Cortex of kidney (tissue), 1 donor: ENCODE measurements at places on chromosomes 7 and 10.

- DNase-seq: no peak
Observed at GRCh38 chr7:8305625-8306388, 43.8 kb upstream of the ICA1 start.

GRCh38 chr7:11748884-11749283, 83.1 kb downstream of the THSD7A start:
- no peak for DNase-seq

DNA sequence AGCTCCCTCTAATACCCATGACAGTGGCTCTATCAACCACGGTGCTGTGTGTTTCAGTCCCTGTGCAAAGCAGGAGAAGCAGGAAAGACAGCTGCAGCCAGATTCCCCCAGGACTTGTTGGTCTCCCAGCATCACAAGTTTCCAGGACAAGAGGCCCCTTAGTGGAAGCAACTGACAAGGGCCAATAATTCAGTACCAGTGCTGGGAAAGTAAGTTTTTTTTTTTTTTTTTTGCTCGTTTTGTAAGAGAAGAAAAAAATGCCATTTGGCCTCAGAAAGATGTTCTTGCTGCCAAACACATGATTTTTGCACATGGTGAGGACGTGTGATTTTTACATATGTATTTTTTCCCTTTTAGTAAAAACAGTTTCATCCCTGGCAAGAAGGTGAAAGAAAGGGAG, 284.2 kb upstream of the ZMIZ1 start:
- no peak for DNase-seq

DNA sequence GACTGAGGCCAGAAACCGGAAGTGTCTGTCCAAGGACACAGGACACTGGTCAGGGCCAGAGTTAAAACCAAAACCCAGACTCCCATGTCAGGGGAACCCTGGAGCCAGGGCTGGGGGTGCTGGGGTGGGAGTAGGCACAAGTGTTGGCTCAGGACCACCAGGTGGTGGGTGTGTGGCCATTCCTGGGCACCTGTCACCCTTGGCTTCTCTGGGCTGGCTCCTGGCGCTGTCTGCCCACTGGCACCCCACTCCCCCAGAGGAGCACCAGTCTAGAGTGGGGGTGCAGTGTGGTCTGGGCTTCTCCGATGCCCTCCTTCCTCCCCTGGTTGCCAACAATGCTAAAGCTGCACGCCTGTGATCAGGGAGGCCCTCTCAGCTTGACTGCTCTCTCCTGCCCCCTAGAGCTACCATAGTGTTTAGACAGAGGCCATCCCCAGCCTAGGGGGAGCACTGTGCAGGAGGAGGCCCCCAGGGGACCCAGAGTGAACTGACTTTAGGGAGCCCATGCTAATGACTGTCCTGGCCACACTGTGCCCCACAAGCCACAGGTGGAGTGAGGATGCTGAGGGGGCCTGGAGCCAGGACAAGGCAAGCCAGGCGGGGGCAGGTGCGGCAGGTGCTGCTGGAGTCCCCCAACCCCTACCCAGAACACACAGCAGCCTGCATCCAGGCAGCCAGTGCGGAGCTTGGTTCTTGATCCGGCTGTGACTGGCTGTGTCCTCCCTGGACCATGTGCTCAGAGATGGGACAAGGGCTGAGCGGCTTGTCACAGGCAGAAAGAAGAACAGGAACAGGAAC, 11.0 kb downstream of the RASGEF1A start:
- DNase-seq: no peak

GRCh38 chr7:24979470-24979862, 512 bp downstream of the OSBPL3 start:
- no peak for DNase-seq

- DNase-seq: no peak
Observed at GRCh38 chr10:90407131-90407530, 450.7 kb downstream of the HTR7 start.

DNA sequence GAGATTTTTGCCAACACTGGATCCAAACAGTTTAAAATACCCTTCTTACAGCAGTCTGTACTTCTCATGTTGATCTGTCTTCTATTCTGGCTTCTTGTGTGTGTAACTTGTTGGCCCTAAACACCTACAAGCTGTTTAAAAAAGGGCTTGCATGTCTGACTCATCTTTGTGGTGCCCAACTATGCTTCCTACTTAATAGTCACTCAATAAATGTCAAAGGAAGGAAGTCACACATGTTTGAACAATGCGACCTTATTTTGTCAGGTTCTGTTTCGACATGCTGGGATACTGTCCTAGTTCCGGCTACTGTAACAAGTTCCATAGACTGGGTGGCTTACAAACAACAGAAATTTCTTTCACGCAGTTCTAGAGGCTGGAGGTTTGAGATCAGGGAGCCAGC, 9.4 kb upstream of the GRK5 start:
- DNase-seq: no peak

- no peak for DNase-seq
Observed at GRCh38 chr10:89973326-89973725, 271.9 kb downstream of the KIF20B start.

DNA sequence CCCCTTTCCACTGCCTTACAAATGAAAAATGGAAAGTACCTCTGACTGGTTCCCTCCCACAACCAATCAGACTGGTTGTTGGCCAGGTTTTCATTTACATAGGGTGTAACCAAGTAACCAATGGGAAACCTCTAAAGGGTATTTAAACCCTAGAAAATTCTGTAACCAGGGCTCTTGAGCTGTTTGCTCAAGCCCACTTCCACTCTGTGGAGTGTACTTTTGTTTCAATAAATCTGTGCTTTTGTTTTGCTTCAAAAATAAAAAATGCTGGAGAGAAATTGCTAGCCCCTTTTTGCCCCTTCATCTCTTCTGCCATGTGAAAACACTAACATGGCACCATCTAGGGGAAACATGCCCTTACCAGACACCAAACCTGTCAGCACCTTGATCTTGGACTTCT, 129.5 kb downstream of the AHR start:
- DNase-seq: no peak

DNA sequence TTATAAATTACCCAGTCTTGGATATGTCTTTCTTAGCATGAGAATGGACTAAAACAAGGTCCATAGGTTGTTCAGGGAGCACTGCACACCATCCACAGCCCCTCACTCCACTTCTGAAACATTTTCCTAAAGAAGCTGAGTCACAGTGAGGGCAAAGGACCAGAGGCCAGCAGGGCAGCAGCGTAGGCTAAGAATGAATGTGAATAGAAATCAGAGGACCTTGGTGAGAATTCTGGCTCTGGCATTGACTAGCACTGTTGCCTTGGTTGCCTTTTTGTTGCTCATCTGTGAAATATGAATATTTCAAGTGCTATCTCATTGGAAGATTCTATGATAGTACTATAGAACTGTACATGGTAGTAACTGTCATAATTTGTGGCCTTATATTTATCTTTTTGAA, 41.7 kb upstream of the TOMM7 start:
- DNase-seq: no peak

DNA sequence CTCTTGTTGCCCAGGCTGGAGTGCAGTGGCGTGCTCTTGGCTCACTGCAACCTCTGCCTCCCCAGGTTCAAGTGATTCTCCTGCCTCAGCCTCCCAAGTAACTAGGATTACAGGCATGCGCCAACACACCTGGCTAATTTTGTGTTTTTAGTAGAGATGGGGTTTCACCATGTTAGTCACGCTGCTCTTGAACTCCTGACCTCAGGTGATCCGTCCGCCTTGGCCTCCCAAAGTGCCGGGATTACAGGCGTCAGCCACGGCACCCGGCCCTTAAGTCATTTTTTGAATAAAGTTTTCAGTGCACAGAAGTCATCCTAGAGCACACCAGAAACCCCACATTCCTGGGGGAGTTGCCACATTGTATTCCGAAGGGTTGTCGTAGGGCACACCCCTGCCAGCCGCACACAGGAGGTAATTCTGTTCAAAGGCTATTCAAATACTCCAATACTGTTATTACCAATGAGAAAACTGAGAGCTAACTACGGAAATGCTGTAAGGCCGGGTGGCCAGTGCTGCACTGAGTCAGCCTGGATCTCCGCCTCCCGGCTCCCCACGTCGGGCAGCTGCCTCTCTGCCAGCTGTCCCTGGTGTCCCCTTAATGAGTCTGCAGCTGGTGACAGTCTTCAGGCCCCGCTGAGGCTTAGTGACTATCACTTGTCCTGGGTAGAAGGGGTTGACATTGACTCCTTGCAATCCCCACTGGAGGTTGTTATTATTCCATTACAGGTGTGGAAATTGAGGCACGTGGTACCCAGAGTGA, 8.6 kb upstream of the RFC2 start:
- DNase-seq: no peak

- no peak for DNase-seq
Observed at GRCh38 chr10:79209831-79210230, 137.4 kb upstream of the PPIF start.

- no peak for DNase-seq
Observed at GRCh38 chr10:88032566-88032965, 169.1 kb downstream of the PTEN start.

GRCh38 chr7:153430931-153431330, 621.3 kb upstream of the DPP6 start:
- no peak for DNase-seq

DNA sequence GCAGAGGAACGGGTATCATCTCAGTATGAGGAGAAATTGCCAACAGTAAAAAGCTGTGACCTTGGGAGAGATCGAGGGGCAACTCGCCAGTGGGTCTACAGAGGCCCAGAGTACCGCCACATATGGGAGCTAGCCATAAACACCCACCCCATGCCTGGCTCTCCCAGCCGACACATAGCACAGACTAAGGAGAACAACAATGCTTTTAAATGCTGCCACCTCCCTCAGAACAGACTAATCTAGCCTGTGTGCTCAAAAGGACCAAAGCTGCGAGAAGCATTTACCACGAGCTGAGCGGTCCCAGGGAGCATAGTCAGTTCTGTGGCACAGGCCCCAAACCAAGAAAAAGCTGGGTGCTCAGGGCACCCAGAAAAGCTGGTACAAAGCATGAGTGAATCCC, 73.3 kb downstream of the LSM5 start:
- no peak for DNase-seq

DNA sequence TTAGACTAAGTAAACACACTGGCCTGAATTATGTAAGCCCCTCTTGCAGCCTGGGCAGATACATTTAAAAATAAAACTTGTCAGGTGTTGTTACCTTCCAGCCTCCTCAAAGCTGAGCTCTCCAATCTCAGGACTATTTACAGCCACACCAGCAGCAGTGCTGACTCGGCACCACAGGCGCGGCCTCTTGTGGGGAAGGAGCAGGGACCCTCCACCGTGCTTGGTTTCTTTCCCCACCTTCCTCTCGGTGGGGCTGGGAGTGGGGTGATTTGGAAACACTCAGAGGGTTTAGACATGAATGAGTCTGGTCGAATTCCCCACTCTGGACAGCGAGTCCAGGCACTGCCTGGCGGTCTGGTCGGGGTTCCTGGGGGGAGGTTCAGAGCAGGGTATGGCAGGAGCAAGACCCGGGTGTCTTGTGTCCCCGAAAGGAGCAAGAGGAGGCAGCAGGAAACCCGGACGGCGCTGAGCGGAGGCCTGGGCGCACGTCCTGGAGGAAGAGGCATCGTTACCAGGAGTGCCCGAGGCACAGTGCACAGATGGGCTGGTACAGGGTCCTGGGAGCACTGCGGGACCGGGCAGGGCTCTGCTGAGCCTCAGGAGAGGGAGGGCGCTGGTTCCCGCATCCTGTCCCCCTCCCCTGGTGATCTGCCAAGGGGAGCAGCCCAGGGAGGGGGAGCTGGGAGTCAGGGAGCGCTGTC, 29.2 kb upstream of the CFAP46 start:
- DNase-seq: no peak

GRCh38 chr10:37727491-37728352, 129.7 kb downstream of the ZNF248 start:
- no peak for DNase-seq

- DNase-seq: no peak
Observed at GRCh38 chr7:44275957-44276570, 49.3 kb downstream of the CAMK2B start.

DNA sequence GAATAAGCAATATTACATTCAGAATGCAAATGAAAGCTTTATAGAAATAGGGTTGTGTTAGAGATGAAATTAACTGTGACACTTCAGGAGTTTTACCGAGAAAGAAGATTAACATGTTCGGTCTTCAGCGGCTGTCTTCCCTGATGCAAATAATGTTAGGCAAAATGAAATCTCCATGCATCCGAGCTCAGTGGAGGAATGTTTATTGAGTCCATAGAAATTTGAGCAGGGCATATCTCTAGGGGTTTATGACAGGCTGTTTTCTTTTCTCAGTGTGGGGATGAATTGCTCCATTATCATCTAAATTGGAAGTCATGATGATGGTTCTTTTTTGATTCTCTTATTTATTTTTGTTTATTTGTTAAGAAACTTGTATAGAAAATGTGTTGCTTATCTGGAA, 31.7 kb downstream of the DYNC1I1 start:
- DNase-seq: no peak
